ENCODE measurements at places on chromosomes 3 and 15.

DNA sequence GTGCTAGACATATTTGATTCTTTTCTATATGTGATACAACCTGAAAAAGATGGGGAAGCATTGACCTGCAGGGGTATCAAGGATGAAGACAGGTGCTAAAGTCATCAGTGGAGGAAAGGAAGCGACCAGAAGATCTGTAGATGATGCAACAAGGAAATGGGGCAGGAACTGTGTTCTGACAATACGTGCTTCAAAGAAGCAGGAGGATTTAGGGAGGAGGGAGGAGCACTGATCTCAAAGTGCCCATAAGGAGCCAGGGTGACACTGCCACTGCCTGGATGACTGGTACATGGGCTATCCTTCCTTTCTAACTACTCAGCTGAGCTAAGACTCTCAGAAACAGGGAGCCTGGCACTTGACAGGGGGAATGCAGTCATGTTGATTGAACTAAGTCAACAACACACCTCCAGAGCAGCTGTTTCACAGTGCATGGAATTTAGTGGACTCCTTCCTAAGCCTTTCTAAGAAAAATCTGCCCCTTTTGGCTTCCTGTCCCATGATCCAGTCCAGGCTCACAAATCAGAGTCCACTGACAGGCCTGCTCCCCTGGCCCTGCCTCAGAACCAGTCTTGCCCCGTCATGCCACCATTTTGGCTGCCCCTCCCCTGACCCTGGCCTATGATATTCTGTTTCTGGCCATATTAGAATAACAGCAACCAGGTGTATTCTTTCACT, 12.0 kb downstream of the LYSMD4 start:
- no peak for DNase-seq

GRCh38 chr3:8525893-8526292, 24.3 kb downstream of the LMCD1 start:
- DNase-seq = no peak

DNA sequence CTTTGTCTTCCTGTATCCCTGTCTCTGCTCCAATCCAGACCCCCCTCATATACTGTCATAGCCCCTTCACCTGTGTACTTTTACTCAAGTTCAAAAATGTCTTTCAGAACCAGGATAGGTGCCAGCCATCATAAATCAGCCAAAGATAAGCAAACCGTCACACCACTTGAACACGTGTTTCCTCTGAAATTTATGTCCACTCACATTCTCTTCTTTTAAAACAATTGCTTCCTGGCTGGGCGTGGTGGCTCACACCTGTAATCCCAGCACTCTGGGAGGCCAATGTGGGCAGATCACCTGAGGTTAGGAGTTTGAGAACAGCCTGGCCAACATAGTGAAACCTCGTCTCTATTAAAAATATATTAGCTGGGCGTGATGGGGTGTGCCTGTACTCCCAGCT, 74.1 kb downstream of the IGF2BP2 start:
- no peak for DNase-seq

DNA sequence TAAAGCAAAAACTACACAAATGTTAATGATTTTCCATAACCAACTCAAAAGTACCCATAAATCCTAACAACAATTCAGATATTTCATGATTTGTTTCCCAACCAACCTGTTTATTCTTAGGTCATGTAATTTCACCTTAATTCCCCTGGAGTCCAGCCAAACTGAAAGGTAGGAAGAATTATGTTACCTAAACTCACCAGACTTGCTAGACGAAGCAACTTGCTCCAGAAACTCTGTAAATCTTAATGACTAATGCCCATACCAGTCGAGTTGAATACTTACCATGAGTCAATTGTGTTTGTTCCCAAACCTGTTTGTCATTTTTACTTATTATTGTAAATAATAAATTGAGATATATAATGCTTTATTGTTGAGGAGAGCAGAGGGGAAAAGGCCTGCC, 1030.0 kb downstream of the TBL1XR1 start:
- peak; percentile 71 for DNase-seq

GRCh38 chr3:69755795-69756194, 16.5 kb downstream of the MITF start:
- no peak for DNase-seq

GRCh38 chr3:37590328-37591079, 271.2 kb upstream of the CTDSPL start:
- DNase-seq = no peak

GRCh38 chr3:107858876-107859275, 232.0 kb downstream of the CD47 start:
- no peak for DNase-seq

DNA sequence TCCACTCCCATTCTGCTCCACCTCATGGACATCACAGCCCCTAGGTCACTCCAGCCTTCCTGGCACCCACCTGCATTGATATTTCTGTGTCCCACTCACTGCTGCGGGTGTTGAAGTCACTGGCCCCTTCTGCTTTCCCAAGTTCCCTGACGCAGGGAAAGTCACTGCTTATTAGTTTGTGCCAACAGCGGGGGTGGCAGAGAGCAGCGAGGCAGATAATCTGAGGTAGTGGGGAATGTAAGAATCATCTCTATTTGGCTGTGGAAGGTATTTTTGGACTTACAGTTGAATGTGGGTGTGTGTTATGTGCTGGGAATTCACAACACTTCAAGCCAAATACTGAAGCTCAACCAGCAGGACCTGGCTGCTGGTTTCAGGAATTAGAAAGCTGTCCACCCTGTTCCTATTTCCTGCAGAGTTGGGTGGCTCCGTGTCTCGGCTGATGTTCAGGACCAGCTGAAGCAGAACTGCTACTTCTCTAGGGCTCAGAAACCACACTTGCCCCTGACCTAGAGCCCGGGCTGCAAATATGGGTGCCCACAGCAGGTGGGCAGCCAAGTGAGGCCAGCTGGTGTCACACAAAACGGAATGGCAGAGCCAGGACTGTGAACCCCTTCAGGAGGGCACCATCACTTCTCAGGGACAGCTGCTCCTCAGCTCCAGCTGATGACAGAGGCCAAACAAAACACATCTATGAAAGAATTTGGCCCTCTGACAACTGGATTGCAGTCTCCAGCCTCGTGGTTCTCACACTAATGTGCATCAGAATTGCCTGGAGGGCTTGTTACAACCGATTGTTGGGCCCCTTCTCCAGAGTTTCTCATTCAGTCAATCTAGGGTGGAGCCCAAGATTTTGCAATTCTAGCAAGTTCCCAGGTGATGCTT, 57.7 kb downstream of the SEMA5B start:
- DNase-seq = no peak
